ENCODE measurements at places on chromosomes 7 and 10. TPM values are rescaled to one million over a fixed set of nuclear protein-coding genes. Genes with fewer than 3 reads are reported as not detected.

- DNase-seq = no peak
Measured at GRCh38 chr10:74921744-74922143, 95.3 kb downstream of the KAT6B start.

DNA sequence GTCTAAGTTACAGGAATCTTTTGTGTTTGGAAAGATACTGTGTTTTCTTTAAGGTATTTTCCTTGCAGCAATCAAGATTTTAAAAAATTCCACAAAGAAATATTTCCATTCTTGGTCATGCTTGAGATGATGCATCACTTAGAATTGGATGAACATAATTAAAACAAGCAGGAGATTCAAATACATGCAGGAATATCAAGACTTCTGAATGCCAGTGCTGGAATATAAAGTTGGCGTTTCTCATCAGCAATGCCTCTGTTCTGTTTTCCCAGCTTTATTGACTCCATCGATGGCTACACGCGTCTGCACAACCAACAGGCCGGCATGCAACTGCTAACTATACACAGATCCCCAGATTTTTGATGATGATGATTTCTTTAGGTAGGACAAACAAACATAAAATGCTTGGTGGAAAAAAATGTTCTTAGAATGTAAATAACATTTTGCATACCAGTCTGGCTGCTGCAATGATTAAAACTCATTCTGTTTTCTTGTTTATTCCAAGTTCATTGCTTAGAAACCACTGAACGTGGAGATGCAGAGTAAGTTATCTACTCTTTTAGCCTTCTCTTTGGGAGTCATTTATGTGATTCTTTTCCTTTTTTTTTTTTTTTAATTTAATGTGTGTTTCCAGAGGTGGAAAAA lies 91.3 kb upstream of the FAM171A1 start:
- no peak for DNase-seq

DNA sequence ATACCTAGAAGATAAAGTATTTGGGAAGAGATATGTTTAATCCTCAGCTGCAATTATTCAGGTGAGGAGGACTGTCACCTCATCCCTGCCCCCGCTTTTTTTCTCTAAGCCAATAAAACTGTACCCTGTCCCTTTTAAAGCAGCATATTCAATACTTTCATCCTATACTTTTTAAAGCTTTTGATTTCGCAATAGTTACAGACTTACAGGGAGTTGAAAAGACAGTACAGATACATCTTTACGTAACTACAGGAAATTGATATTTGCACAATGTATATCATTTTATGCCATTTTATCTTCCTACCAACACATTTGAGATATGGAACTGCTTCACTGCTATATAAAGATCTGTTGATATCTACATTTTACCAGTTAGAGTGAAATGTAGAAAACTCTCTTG lies 47.6 kb downstream of the STK17A start:
- DNase-seq = no peak

The PAX4 gene
- not detected for polyA plus RNA-seq

- DNase-seq = no peak
Measured at GRCh38 chr7:13898957-13899670, 90.4 kb downstream of the ETV1 start.

DNA sequence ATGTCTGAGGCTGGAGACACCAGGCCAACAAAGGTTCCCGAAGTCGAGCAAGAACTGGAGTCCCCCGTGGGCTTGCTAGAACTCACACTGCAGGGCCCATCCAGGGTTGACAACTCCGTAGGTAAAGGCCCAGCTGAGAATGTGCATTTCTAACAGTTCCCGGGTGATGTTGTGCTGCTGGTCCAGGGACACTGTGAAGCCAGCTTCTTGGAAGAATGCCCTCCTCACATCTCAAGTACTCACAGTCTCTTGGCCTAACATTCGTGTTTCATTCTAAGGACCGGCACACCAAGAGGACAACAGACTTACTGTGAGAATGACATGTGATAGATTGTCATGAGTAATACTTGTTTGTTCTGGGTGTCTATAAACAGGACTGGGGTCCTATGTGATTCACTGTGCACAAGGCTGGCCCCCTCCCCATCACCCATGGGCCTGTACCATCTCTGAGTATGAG lies 682.3 kb upstream of the IGFBP3 start:
- no peak for DNase-seq

- DNase-seq = no peak
Measured at GRCh38 chr7:22566176-22566575, 66.2 kb upstream of the STEAP1B start.

The CPED1 gene
- polyA plus RNA-seq = 43.3 TPM

GRCh38 chr7:65832281-65832680 lies 40.6 kb upstream of the VKORC1L1 start:
- DNase-seq = peak; percentile 14

GRCh38 chr10:100183481-100183880 lies 2.3 kb downstream of the ERLIN1 start:
- no peak for DNase-seq

DNA sequence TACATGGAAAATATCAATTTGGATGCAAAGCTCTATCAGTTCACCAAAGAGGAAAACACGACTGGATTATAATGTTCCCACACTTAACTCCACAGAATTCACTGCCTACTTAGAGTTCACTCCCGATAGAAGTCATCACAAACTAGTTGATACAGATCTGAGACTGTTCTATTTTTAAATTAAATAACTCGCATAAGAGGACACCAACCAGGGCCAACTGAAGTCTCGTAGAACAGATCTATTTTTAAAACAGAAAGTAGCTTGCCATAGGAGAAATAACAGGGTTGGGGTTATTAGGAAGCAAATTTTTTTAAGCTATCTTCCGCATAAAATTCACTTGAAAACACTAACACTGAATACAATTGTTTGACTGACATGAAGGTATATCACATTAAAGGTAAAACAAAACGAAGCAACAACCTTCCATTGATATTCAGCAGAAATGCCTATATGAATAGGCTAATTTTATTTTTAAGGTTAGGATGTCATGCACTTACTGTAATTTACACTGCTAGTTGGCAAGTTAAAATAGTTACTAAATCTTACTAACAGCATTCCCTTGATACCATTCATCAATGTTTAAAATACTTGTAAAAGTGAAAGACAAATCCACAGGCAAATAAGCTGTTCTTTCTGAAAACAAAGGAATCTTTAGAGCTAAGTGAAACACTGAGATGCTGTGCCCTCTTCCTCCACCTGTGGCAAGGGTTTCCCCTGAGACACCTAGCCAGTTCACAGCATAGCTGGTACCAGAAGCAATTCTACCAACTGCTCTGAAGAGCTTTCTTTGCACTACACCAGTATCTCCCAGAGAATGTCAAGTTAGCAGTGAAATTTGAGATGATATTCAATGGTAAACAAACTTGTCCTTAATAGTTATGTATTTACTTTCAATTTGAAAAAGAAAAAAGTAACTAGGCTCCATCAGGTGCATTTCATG lies 186.7 kb upstream of the ANK3 start:
- no peak for DNase-seq

GRCh38 chr10:72079356-72079755 lies 9.0 kb downstream of the SPOCK2 start:
- DNase-seq = no peak

The NODAL gene
- polyA plus RNA-seq = 0.44 TPM

DNA sequence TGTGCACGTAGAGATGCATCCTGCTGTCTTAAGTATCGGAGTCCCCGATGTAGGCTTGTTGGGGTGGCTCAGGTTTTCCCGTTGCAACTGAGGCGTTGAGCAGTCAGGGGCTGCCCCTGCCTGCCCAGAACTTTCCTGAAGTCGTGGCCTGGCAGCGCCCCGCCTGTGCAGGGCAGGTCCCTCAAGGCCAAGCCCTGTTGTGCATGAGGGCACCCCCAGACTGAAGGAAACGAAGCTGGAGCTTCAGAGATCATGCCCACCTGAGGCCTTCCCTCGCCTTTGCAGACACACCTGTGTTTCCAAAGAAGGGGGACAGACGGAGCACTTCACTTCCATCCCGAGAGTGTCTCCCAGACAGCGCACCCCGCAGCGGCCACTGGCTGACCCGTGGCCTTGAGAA lies 121.1 kb downstream of the NKX6-2 start:
- DNase-seq = no peak
